ENCODE measurements at places on chromosomes 3 and 15.

GRCh38 chr3:71694358-71694999, 30.7 kb downstream of the EIF4E3 start:
- no peak for DNase-seq

- no peak for DNase-seq
Observed at GRCh38 chr15:77825546-77825945, 192.8 kb upstream of the LINGO1 start.

DNA sequence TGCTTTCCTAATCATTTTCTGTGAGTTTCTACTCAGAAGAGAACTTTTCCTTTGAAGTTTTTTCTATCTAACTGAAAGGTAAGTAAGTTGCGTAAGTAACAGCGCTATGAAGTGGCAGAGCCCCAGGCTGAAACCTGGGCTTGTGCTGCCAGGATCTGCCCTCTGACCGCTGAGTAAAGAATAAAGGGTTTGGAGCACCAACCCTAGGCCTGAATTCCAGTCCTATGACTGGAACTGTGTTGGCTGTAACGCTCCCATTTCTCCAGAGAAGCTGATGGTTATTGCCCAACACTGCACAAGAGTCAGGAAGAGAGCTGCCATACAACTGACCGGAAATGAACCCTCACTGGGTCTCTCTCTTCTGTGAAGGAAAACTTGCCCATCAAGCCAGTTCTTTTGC, 87.0 kb downstream of the FOXB1 start:
- DNase-seq: peak; percentile 81

GRCh38 chr3:138946663-138947494, at the start of the genes FOXL2 and FOXL2NB:
FOXL2 (minus strand) TSS chr3:138947137; CDS start chr3:138946722, 415 bp downstream.
FOXL2NB (plus strand) TSS chr3:138947217; CDS start chr3:138947365, 148 bp downstream.
- DNase-seq: no peak

GRCh38 chr3:8622873-8623691, 21.5 kb downstream of the SSUH2 start:
- no peak for DNase-seq

DNA sequence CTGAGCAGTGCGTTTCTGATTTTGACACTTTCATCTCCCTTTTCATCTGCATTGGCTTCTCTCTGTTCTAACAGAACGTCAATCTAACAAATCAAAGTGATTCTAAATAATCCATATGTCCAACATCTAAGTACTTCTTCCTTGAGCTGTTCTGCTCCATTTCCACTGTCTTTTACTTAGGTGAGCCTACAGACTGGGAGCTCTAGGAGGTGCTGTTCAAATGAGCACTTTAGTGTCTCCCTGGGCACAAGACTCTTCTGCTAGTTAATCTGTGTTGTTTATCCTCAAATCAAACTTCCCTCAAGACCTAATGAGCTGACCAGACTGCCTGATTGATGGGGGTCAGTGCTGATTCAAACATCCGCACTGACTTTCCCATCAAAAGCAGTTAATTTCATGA, 408.1 kb downstream of the WDR72 start:
- no peak for DNase-seq

GRCh38 chr3:13647298-13648059, 98.6 kb downstream of the FBLN2 start:
- no peak for DNase-seq

DNA sequence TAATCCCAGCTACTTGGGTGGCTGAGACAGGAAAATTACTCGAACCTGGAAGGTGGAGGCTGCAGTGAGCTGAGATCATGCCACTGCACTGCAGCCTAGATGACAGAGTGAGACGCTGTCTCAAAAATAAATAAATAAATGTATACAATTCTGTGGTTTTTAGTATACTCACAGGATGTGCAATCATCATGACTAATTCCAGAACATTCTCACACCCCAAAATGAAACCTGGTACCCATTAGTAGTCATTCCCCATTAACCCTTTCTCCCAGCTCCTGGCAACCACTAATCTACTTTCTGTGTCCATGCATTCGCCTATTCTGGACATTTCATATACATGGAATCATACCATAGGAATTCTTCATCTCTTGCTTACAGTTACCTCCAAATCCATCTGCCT, 44.5 kb downstream of the LRRFIP2 start:
- peak; percentile 4 for DNase-seq

DNA sequence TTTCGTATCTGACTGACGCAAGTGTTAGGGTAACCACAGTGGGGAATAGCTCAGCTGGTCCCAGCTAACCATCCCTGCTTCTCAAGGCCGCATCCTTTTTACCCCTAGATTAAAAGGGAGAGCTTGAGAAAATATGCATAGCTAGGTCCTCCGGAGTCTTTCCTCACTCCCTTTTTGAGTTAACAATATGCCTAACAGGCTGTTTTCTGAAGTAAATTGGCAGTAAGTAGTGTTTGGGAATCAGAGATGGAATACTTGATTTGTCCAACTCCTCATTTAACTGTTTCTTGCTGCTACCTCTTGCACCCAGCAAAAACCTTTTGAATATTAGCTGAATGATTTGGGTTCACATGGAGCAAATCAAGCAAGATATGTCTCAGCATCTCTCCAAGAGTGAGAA, 326.1 kb downstream of the LPP start:
- no peak for DNase-seq

DNA sequence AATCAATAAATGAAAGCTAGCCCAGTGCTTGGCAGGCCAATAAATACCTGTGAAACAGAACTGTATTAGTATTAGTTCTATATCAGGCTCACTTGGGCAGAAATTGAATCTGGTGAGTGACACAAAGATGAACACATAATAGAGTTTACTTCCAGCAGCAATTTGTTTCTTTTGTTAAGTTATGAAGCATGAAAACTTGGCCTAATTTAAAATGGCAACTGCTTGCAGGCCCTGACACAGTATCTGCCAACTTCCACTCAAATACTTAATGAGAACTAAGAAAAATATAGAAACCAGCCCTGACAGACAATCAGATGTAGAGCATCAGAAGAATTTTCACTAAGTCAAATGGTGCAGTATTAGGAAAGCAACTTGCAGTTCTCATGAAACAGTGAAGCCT, 37.6 kb upstream of the LRIG1 start:
- DNase-seq: no peak

- DNase-seq: no peak
Observed at GRCh38 chr15:100980410-100981046, 61.4 kb downstream of the LRRK1 start.

GRCh38 chr15:63256433-63257274, 20.8 kb upstream of the APH1B start:
- DNase-seq: no peak

DNA sequence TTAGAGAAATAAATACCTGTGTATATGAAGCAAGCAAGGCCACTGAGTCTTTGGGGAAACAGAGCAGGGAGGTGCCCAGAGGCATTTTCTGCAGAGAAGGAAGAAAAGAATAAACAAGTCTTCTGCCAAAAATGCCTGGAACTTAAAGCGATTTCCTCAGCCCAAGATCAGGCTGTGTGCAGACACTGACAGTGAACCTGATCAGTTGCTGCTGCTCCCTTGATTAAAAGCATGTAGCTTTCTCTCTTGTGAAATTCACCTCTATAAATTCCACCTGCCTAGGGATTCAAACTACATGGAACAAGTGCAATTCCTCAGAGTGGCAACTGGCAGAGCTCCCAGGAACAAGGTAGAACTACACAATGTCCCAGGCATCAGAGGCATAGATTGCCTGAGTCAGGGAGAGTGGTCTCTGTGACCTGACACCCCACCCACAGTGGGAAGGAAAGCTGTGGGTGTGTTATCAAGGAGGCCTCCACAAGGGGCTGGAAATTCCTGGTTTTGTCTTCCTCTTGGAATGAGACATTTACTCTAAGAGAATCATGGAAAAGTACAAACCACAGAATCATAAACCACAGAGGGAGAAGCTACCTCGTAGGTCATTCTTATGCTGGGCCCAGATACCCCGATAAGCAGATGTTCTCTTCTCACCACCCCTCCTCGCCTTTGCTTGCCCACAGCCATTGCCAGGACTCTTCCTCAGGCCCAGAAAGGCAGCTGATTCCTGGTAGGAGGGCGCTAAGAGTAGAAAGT, 1.8 kb upstream of the ZBTB38 start:
- no peak for DNase-seq

- DNase-seq: no peak
Observed at GRCh38 chr15:42385206-42385979, 26.1 kb downstream of the CAPN3 start.

DNA sequence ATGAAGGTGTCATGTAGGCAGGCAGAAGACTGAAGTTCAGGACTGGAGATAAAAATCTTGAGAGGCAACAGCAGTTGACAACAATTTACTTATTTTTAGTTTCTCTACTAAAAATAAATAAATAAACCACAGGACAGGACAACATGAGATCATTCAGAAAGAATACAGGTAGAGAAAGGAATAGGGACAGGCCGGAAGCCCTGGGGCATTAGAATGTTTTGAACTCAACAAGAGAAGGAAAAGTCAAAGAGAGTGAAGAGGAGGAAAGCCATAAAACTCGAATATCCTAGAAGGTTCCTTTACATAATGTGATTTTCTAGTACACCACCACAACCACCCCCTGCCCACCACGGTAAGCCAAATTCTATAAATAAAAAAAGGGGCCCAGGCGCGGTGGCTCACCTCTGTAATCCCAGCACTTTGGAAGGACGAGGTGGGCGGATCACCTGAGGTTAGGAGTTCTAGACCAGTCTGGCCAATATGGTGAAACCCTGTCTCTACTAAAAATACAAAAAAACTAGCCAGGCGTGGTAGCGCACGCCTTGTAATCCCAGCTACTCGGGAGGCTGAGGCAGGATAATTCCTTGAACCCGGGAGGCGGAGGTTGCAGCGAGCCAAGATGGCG, 4.7 kb downstream of the PIK3CB start:
- DNase-seq: no peak

DNA sequence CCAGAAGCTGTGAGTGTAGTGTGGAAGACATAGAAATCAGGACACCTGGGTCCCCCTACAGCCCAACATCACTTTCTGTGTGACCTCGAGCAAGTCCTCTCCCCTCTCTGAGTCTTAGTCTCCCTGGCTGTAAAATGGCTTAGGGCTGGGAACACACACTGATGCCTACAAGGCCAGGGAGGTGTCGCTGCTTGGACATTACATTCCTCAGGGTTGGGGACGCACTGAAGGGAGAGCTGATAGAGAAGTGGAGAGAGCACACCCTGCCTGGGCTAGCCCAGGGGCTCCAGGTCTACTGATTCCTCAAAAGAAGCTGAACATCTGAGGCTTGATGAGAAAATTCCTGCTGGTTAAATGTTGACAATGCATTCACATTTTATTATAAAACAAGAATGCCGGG, 6.3 kb upstream of the ALAS1 start:
- DNase-seq: no peak

DNA sequence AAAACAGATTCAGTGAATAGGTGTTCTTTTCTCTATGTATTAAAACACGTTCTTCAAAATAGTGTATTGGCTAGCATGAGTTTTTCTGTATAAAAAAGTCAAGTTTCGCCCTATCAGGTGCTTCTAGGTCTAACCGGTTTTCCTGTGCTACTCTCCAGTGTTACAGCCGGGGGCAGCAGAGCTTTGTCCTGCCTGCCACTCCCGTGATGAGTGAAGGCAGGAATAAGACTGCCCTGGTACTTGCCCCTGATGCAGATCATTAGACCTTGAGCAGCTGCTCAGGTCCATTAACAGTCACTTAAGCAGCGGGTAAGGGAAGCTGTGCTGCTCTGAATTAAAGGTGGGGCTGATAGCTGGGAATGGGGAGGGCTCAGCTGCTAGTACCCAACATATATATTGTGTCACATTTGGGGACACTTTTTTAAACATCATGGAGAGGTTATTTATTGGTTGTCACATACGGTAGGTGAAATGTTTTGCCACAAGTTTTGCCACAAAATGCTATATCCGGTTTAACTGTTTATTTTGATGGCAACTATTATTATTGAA, 1.3 kb upstream of the UNC13C start:
- no peak for DNase-seq

DNA sequence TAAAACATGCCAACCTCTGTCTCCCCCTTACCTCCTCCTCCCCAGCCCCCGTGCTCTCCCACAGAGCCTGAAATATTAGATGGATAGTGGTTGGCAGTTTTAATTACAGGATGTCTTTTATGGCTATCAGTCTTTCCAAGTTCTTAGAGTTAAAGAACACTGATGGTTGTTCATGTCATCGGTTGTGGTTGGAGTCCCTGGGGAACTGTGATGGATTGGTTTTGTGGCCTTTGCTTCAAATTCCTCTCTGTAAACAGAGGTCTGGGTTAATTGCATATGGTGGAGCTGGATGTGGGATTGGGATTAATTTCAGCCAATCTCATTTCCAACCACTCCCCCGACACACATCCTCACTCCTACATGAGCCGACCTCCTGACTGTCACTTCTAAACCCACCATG, 164.5 kb upstream of the PROK2 start:
- DNase-seq: no peak

- no peak for DNase-seq
Observed at GRCh38 chr3:312160-312733, 115.7 kb downstream of the CHL1 start.

Data from keratinocyte (primary cell).